8988T (cell line): ENCODE measurements at places on chromosomes 12 and 14.

- no peak for DNase-seq
Measured at GRCh38 chr12:124725597-124726237, 137.9 kb downstream of the SCARB1 start.

GRCh38 chr12:1738446-1738845 lies 47.6 kb downstream of the ADIPOR2 start:
- no peak for DNase-seq

GRCh38 chr12:115398311-115398781 lies 714.4 kb upstream of the TBX3 start:
- no peak for DNase-seq

DNA sequence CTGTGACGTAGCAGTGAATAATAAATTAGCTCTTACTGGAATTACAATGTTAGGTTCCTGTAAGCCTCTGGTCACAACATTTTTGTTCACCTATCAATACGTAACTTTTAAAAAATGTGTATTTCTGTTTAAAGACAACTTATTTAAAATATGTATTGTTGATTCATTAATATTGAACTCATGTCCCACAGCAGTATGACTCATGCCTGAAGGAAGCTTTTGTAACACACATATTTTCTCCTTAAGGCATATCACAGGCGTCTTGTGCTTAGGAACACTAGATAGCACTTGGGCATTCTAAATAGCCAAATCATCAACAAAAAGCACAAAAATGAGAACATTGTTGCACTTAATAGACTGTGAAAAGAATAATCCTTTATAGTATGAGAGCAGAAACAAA lies 92.5 kb downstream of the GPHN start:
- DNase-seq: no peak

GRCh38 chr12:26768611-26769603 lies 64.1 kb downstream of the ITPR2 start:
- no peak for DNase-seq

GRCh38 chr14:61184112-61184511 lies 97.0 kb downstream of the TMEM30B start:
- DNase-seq: no peak

DNA sequence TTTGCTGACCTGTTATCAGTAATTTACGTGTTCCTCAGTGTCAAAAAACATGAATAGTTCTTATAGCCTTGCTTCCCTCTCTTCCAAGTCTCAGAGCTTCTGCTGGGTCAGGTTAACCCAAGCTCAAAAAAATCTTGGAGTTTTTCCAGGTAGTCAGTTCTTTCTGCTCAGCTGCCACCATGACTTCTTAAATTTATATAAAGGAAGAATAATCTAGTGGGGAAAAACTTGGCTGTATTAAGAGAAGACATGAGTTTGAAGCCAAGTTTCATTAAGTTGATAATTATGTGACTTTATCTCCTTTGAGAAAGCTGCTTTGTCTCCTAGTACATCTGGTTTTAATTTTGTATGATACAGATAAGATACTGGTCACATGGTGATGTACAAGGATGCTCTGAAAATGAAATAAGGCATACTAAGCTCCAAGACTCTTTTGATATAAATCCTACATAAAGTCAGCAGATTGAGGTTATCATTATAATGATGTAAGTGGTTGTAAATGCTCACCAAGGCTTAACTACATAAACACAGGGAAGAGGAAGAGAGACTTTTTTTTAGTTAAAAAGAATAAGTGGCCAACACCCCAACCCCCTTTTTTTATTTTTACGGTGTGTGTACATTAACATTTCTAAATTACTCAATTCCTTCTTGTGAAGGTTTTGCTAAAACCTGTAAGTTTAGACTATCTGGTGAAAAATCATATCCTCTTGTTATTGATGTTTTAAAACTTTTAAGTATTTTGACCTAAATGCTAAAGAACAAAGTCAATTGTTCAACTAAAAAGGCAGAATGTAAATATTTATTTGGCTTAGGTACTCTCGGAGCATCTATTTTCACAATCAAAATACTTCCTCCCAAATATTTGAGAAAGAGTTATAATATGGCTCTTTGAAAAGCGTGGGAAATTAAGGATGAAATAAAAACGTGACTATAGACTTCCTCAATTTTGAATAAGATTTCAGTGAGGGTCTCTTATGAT lies 84.1 kb upstream of the SLC38A2 start:
- no peak for DNase-seq

GRCh38 chr12:6956021-6956727 lies 5.0 kb downstream of the PTPN6 start:
- DNase-seq: no peak

DNA sequence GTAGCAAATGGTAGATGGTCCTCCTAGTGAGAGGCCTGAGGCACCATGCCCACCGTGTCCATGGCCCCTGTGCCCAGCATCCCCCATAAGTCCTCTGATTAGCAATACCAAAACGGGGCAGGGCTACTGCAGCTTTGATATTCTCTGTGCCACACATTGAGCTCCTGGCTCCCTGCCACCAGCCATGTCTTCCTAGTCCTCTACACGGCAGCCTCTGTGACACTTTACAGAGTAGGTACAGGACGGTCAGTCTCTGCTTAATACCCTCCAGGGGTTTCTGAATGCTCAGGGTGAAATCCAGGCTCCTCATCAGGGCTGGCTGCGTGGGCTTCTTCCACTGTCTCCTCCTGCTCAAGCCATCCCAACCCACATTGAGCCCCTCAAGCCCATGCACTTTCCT lies 8.0 kb downstream of the RBM19 start:
- no peak for DNase-seq

DNA sequence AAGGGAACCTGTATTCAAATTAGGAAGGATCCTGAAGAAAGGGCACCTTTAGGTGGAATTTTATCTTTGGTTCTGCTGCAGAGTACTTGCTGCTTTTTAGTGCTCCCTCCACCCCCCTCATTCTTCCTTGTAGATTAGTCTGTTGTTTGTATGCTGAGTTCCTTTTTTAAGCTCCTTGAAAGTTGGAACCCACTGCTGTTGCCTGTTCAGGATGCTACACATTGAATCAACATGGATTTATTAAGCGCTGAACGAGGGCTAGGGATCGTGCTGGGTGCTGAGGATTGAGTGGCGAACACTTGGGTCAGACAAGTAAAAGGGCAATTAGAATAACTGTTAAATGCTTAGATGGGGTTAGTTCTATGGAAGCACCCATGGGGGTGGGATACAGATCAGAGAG lies 884 bp upstream of the AMN1 start:
- no peak for DNase-seq

- DNase-seq: no peak
Measured at GRCh38 chr12:4293299-4293965, 19.9 kb downstream of the CCND2 start.

- DNase-seq: no peak
Measured at GRCh38 chr12:53252349-53252916, 15.7 kb upstream of the ESPL1 start.

GRCh38 chr12:4228122-4228580 lies 45.4 kb upstream of the CCND2 start:
- no peak for DNase-seq

DNA sequence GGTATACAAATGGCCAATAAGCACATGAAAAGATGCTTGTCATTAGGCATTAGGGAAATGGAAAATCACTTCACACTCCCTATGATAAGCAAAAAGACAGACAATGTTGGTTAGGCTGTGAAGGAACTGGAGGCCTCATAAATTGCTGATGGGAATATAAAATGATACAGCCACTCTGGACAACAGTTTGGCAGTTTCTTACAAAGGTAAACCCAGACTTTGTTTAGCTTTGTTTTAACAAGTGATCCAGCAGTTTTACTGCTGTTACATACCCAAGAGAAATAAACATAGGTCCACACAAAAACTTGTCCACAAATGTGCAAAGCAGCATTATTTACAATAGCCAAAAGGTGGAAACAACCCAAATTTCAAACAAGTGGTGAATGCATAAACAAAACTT lies 5.4 kb downstream of the RPS6KA5 start:
- no peak for DNase-seq

GRCh38 chr12:16955083-16955657 lies 349.2 kb upstream of the LMO3 start:
- DNase-seq: no peak

DNA sequence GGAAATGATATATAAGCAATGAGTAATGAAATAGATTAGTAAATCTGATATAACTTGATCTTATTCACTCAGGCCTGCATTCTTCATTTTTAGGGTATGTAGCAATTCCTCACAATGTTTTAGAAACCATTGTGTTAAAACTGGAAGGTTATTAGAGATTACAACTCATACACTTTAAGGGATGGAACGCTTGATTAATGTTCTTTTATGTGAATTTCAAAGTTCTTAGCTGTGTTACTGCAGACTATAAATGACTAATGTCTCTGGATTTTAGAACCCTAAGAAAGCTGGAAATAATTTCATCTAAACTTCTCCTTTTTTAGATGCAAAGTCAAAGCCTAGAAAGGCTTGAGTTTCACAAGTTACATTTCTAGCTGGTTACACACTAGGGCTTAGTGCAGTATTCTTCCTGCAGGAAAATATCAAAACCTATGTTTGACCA lies 148.2 kb upstream of the CLEC14A start:
- DNase-seq: no peak

DNA sequence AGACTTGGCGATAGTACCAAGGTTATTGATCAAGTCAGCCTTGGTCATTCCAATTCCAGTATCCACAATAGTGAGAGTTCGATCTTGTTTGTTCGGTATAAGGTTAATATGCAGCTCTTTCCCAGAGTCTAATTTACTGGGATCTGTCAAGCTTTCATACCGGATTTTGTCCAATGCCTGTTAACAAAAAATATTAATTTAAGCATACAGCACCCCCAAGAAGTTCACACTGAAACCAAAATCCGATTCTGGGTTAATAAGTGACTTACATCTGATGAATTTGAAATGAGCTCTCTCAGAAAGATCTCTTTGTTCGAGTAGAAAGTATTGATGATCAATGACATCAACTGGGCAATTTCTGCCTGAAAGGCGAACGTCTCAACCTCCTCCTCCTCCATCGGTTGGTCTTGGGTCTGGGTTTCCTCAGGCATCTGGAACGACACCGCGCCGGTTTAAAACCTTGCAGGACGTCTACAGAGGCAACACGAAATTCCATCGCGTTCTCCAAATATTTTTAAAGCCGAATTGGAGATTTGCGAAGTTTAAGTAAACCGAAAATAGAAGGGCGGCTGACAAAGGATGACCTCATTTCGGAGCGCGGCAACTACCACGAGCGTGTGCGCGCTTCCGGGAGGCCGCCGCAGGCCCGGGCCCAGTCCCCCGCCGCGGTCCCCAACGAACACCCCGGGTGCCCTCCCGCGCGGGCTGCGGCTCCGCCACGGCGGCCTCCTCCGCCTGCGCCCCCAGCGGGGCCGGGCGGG lies 716 bp downstream of the HSP90AA1 start:
- DNase-seq: no peak

DNA sequence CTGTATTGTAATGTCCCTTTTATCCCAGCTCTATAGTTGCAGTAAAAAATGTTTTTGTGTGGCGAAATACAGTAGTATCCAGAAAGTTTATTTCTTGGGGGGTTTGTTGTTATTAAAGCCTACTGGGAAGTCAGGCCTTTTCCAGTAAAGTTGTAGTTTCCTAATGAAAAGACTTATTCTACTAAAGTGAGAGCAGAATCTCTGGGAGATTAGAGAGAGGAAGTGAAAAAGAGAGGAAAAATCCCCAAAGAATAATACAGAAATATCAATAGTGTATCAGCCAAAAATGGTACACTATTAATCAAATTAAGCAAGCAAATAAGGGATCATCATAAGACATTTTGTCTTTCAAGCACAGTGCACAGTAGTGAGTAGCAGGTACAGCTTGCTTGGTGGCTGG lies 46.3 kb upstream of the ATXN7L3B start:
- no peak for DNase-seq

- no peak for DNase-seq
Measured at GRCh38 chr12:1470051-1470450, 124.3 kb downstream of the FBXL14 start.

GRCh38 chr12:113230315-113231234 lies 9.3 kb downstream of the TPCN1 start:
- no peak for DNase-seq

DNA sequence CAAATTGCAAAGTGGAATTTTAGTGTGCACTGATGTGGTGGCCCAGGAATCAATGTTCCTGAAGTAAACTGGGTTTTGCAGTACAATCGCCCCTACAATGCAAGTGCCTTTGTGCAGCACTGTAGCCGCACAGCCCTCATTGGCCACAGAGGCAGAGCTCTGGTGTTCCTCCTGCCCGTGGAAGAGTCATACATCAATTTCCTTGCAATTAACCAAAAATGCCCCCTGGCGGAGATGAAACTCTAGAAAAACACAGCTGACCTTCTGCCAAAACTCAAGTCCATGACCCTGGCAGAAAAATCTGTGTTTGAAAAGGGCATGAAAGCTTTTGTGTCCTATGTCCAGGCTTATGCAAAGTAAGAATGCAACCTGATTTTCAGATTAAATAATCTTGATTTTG lies 117.9 kb upstream of the PRB2 start:
- DNase-seq: no peak

- no peak for DNase-seq
Measured at GRCh38 chr12:38516418-38516817, 199.8 kb downstream of the ALG10B start.

- DNase-seq: no peak
Measured at GRCh38 chr14:75972801-75973421, 8.9 kb downstream of the TGFB3 start.

- DNase-seq: no peak
Measured at GRCh38 chr12:116121453-116121871, 156.0 kb downstream of the MED13L start.

DNA sequence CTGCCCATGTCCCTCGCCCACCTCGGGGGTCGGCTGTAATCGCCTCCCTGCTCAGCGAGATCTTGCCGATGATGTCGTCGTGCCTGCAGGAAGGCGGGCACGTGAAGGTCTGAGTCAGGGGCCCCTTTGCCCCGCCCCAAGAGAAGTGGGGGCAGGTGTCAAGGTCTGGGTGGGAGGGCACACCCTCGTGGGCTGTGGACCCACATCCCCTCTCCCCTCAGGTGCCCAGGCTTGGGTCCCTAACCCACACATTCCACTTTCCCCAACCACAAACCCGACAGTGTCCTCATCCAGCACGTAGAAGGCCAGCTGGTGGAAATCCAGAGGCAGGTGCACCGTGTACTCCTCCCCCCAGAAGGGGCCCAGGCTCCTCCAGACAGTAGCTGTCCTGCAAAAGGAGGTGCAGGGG lies 7.8 kb downstream of the RASAL1 start:
- no peak for DNase-seq

DNA sequence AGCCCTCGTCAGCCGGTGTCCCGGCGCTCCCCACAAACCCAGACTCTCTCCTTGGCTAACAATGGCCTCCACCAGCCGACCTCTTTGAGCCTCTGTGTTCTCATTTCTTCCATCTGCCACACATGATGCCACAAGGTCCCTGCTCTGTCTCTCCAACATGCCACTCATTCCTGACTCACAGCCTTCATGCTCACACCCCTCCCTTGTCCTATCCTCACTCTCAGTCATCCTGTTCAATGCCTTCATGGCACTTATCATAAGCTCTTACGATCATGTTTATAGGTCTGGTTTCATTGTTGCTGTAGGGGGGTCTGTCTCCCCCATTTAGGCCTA lies 9.6 kb upstream of the SERPINA11 start:
- no peak for DNase-seq

DNA sequence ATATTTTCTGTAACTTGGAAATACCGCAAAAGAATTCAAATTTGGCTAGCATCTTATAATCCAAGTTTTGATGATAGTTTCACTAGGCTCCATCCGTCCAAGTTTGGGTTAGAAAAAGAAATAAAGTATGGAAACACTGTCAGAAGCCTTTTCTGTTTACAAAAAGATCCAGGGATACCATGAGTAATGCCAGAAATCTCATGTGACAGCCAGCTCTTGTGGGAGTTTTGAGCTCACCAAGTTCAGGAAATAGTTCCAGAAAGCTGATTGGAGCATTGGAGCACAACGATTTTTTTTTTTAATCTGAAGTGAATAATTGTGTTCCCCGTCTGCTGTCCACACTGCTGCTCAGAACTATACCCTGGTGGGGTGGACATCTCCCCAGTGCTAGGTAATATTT lies 229.7 kb upstream of the NPAS3 start:
- DNase-seq: no peak
